ENCODE measurements at places on chromosomes 4 and X.

DNA sequence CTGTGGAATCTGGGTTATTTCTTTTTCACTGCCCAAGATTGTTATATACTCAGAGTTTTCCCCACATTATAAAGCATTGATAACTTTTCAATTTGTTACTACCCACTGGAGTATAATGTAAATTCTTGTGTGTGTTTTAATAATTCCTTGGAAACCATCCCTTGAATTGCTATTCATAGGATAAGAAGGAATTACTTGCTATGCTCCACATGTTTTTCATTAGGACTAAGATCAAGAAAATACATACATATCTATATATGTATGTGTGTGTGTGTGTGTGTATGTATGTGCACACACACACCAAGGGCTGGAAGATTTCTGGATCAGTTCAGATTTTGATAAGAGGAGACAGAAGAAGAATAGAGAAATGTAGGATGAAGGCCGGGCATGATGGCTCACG, 206.4 kb upstream of the JADE1 start:
- DNase-seq = no peak

- no peak for DNase-seq
These were observed 67.0 kb downstream of the HTRA3 start for GRCh38 chr4:8336412-8337075.

- DNase-seq = no peak
These were observed 11.9 kb downstream of the EDNRA start for GRCh38 chr4:147492761-147493160.

GRCh38 chrX:120301960-120302359, 9.3 kb downstream of the TMEM255A start:
- no peak for DNase-seq

DNA sequence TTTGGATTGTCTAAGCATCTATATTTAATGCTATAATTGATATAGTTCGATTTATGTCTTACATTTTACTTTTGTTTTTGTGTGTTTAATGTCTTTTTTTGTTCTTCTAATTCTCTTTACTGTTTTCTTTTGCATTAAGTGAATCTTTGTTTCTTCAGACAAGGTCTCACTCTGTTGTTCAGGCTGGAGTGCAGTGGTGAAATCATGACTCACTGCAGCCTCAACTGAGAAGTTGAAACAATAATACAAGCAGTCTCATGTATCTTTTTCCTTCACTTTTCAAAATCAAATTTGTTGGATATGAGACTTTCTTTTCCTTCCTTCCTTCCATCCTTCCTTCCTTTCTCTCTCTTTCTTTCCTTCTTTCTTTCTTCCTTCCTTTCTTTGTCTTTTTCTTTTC, 1401.6 kb downstream of the ADGRL3 start:
- no peak for DNase-seq

DNA sequence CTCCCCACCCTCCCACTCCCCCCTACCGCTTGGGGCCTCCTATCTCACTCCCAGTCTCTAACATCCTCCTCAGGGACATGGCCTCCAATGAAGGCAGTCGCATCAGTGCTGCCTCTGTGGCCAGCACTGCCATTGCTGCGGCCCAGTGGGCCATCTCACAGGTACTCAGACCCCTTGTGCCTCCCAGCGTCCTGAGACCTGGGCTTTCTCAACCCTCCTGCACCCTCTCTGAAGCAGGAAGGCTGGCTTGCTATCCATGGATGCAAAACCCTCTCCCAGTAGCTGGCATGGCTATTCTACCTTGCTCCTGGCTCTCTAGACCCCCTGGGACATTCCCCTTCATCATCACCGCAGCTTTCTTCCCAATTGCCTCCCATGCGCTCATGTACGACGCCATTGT, 13.3 kb upstream of the UBA1 start:
- DNase-seq = no peak

DNA sequence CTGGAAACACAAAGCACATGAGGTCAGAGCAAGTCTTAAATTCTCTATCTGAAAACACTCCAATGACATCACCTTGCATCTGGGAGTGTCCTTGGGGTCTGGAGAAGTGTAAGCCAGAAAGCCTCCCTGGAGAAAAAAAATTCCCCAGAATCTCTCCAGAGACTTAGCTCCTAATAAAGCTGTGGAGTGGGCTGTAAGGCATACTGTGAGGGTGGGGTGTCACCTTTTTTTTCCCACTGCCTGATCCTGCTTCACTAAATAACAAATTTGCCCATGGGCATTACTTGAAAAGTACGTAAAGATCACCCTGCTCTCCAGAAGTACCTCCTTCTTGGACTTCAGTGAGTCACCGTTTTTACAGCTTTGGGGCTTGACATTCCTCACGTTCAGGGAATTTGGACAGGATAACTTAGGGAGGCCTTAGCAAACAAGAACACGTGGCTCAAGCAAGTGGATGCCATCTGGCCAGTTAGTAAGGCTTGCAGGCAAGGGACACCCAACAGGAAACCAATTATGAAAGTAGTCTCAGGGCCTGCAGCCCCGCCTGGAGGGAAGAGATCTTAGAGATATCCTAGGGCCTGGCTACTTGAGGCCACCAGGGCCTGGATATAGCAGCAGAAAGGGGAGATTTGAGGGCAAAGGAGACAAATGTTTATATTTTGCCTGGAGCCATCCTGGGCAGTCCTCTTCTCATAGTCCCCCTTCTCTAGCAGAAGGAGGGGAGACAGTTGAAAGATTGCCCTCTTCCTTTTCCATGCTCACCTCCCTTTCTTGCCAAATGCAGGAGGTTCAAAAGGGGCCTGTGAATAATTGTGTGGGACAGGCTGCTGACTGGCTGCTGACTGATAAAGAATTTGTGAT, 60.1 kb upstream of the PLAC1 start:
- DNase-seq = no peak

GRCh38 chrX:145825896-145826295, 8.3 kb downstream of the SLITRK2 start:
- no peak for DNase-seq

GRCh38 chr4:31947101-31947500, 1226.9 kb downstream of the PCDH7 start:
- DNase-seq = no peak

DNA sequence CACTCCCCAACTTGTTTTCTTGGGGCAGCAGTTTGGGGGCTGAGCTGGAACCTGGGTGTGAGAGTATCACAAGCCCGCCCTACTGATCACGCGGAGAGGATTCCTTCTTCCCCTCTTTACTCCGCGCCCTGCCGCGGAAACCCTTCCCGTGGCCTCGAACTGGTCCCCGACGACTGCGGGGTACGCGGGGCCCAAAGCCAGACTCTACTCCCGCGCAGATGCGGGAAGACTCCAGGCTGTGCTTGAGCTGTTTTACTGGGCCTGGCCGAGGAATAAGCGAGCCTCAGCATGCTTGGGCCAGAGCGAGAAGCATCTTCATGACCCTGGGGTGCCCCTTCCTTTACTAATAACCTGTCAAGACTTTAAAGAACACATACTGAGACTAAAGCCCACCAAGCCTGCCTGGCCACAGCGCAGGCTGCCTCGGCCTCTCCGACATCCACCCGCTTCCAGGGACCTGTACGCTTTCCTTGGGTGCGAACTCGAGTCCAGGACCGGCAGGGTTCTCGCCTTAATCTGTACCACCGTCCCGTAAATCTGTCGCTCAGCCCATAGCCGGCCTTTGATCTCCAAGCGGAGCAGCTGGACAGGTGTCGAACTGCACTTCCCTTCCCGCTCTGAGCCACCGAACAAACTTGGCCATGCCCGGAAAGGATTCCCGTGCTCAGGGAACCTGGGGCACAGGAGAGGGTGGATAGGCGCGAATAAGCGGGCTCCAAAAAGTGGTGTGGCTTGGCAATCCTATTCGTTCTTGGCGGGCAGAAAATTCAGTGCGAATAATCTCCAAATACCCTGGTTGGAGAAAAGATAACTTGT, 55.0 kb upstream of the TMEM33 start:
- no peak for DNase-seq

- DNase-seq = no peak
These were observed 4.5 kb upstream of the WWC2 start for GRCh38 chr4:183094393-183095198.
